ENCODE measurements at places on chromosomes 5 and 9.

DNA sequence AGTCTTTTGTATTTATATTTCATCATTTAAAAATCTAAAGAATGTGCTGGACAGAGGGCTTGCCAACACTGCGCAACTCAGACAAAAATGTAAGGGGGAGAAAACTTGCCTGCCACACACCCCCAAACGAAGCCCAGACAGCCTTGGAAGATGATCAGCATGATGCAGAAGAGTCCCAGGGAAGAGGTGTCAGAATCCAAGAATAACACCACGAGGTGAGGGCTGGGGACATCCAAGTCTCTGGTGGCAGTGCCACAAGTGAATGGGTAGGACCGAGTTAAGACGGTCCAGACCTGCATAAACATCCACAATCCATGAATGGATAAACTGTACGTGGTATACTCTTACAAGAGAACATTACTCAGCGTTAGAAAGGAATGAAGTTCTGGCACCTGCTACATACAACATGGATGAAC, 10.4 kb downstream of the EPB41L4B start:
- no peak for DNase-seq

- DNase-seq, result no peak
Observed at GRCh38 chr9:95736891-95737522, 138.5 kb upstream of the ERCC6L2 start.

GRCh38 chr5:118095115-118095514, 893.2 kb downstream of the DTWD2 start:
- no peak for DNase-seq

DNA sequence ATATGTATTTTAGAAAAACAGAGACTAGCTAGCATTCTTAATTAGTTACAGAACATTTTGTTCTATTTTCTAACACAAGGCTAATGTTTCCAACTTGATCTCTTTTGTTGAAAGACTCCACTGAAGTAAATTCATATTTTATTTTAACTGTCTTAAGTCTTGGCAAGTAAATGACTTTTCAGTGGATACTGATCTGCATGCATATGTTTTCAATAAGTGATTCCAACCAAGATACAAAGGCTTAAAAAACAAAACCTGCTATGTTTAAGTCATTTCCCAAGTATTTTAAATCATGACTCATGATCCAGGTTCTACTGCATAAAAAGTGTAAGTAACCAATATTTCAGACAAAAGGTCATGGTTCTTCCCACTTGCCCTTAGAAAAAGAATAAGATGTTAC, 5.7 kb downstream of the CDO1 start:
- DNase-seq, result no peak

- no peak for DNase-seq
Observed at GRCh38 chr9:69689991-69690538, 17.9 kb upstream of the APBA1 start.

DNA sequence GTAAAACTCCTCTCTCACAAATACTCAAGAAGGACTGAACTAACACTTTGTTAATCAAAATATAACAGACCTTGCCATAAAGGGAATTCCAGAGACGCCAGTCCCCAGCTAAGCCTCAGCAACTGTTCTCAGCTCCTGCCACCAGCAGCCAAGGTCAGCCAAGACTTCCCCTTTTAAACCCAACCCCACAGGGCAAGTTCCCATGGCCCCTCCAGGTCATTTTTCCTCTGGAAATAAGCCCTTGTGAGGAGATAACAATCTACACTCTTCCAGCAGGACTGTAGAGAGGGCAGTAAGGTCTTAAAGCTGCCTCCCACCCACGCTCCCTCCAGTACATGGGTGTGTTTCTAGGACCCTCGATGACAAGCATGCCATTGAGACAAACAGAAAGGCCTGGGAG, 78.3 kb downstream of the DPYSL3 start:
- no peak for DNase-seq

GRCh38 chr5:40605295-40605958, 74.3 kb upstream of the PTGER4 start:
- no peak for DNase-seq

DNA sequence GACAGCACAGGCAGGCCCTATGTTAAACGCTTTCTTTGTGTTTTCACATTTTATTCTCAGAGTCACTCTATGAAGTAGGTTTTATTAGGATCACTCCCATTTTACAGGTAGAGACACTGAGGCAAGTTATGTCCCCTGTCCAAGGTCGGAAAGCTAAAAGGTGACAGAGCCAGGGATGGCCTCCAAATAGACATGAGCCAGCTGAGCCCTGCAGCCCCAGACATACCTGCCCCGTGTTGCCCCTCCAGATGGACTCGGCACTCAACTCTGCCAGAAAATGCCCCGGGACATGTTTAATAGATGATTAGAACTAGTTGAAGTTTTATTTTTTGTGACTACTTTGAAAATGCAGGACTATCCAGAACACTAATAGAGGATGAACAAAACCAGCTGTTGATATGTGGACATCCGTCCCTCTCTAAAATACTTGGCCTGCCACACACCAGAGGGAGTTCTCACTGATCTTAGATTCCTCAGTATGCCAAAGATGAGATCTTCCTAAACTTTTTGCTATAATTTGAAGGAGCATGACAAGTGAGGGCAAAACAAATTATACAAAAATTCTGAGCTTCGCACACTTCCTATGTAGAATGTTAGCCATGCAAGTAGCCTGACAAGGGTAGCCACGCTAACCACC, 258.6 kb upstream of the ADAMTS16 start:
- no peak for DNase-seq

- DNase-seq, result no peak
Observed at GRCh38 chr5:91139572-91140200, 243.4 kb downstream of the ARRDC3 start.

GRCh38 chr9:34552606-34552981, 29.8 kb upstream of the ENHO start:
- no peak for DNase-seq

GRCh38 chr5:76804266-76804665, 14.6 kb upstream of the F2RL1 start:
- no peak for DNase-seq

DNA sequence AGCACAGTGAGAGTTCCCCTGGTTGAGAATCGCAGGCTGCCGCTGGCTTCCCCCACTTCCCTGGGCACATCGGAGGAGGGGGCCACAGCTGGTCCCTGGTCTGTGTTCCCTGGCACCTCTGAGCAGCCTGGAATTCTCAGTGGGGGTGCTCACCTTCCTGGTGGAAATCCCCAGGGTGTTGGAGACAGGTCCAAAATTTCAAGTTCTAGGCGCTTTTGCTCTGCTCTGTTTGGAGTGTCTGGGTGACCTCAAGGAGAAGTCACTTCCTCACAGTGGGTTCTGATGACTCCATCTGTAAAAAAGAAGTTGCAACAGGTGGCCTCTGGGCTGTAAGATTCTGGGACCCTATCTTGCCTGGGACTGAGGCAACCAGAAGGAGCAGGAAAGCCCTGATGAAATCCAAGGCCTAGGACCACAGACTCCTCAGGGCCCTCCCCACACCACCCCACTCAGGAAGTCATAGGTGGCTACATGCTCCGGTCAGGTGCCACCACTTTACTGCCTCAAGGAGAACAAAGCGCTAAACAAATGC, at the start of gene TRAF1:
TRAF1 (minus strand) TSS at position 400 of the 532 bp plus-strand sequence. CDS start 721 bp downstream, outside the sequence.
- no peak for DNase-seq

GRCh38 chr5:109062664-109063063, 315.0 kb downstream of the FER start:
- no peak for DNase-seq

DNA sequence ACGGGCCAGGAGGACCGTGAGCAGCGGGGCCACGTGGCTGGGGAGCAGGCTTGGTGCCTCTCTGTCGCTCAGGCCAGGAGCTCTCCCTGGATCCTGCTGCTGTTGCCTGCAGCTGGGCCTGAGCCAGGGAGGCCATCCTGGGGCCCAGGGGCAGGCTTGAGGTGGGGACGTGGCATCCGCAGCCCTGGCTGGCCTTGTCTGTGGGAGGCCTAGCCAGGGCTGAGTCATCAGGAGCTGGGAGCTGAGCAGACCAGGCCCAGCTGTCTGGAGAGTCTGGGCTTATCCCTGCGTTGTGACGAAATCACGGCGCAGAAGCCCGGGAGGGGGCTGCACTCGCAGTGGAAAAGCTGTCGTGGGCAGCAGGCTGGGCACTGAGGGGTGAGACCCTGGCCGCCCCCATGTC, 138.8 kb upstream of the COL5A1 start:
- DNase-seq, result no peak

GRCh38 chr5:82397741-82398320, 119.7 kb upstream of the RPS23 start:
- no peak for DNase-seq

DNA sequence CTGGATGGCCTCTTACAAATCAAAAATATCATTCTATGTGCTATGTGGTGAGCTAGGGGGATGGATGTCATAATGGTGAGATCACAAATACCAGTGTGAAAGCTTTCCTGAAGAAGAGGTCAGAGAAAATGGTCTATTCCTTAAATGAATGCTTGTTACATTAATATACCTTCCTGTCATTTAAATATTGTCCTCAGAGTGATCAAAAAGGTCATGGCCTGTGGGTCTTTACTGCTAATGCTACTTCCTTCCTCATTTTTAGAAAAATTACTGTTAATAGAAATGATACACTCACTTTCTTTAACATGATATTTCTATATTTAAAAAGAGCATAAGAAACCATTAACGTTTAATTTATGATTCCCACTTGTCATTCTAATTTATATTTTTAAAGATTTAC, 9.7 kb downstream of the OMD start:
- DNase-seq, result no peak

GRCh38 chr5:37251665-37252064, 2.5 kb upstream of the CPLANE1 start:
- no peak for DNase-seq

DNA sequence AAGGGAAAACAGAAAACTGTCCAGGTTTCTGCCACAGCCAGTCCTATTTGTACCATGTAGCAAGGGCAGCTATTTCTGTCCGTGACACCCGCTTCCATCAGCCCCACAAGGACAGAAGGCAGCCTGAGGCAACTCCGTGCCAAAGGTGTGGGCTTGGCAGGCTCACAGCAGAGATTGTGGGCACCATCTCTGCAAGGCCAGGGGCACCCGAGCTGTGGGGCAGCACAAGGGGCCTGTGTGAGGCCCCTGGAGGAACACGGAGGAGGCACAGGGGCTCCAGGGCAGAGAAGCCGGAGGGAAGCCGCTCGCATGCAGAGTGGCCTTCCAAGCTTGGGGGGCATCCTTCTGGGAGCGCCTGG, 43.5 kb downstream of the COL23A1 start:
- DNase-seq, result no peak

DNA sequence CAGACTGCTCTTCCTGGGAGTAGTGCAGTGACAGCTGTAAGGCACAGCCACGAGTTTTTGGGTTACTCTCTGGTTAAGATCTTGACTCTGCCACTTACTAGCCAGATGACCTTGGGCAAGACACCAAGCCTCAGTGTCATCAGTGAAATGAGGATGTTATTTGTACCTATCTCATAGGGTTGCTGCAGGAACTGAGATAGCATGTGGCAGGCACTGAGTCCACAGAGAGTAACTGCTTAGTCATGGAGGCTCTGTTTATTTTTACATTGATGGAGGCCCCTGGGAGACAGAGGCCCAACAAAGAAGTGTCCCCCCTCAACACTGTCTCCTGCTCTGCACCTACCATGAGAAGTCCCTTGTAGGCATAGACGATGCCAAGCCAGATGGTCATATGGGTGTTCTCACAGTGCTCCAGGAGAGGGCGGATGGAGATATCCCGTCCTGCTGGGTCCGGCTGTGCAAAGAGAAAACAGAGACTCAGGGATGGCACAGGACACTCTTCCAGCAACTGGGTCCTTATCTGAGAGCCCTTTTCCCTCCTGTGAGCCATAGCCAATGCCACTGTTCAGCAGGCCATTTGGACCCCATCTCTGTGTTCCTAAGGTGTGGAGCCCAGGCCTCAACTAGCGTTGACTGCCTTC, 55.4 kb upstream of the TBC1D2 start:
- no peak for DNase-seq

DNA sequence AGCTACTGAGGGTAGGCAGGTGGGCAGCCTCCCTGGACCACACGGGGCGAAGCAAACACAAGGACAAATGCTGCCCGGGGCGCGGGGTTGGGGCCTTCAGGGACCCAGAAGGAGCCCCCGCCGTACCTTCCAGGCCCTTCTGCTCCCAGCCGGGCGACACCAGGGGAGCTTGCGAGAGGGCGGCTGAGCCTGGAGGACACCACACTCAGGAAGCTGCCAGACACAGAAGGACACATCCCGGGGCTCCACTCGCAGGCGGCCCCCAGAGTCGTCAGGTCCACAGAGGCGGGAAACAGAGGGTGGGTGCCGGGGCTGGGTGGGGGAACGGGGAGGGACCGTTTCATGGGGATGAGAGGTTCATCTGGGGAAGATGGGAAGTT, 58.5 kb upstream of the UBAC1 start:
- DNase-seq, result no peak

DNA sequence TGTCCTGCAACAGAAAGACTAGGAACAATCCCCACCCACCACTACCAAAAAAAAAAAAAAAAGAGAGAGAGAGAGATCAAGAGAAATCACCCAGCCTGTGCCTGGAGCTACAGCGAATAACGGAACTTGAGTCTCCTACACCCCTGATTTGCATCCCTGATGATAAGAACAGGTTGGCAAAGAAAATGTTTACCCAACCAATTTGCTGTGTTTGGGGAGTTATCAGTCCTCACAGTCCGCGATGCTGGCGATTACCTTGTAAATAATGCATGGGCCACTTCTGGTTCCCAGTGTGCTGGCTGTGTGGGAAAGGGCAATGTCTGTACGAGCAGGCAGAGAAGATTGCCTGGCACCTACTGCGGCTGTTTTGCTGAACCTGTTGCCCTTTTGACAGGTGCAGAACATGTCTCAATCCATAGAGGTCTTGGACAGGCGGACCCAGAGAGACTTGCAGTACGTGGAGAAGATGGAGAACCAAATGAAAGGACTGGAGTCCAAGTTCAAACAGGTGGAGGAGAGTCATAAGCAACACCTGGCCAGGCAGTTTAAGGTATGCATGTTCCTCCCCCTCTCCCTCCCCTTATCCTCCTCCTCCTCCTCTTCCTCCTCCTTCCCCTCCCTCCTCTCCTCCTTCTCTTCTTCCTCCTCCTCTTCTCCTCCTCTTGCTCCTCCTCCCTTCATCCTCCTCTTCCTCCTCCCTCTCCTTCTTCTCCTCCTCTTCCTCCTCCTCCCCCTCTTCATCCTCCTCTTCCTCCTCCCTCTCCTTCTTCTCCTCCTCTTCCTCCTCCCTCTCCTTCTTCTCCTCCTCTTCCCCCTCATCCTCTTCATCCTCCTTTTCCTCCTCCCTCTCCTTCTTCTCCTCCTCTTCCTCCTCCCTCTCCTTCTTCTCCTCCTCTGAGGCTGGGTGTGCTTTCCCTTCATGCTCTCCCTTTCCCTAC, 8.3 kb downstream of the OLFM1 start:
- DNase-seq, result no peak

- no peak for DNase-seq
Observed at GRCh38 chr9:75197561-75197960, 109.2 kb downstream of the OSTF1 start.

Data from NCI-H774 (cell line).